Lower lobe of right lung (tissue), 2 donors: ENCODE measurements at places on chromosomes 6 and 20. TPM values are rescaled to one million over a fixed set of nuclear protein-coding genes. Genes with fewer than 3 reads are reported as not detected.

The SLC17A2 gene
- not detected for total RNA-seq

The LTA gene
- not detected for total RNA-seq

The HLA-DQB1 gene
- total RNA-seq, result 132 TPM

The MAFB gene
- 63.3 TPM for total RNA-seq

The RHAG gene
- not detected for total RNA-seq

The TREML1 gene
- 2.0 TPM for total RNA-seq

The ADTRP gene
- 42.5 TPM for total RNA-seq

The YTHDF1 gene
- total RNA-seq, result 33.4 TPM

The VSTM2L gene
- 14.1 TPM for total RNA-seq

The CRISP3 gene
- 2.5 TPM for total RNA-seq

The C6orf163 gene
- 4.2 TPM for total RNA-seq

The KIF6 gene
- total RNA-seq, result 2.5 TPM

The CST4 gene
- not detected for total RNA-seq

The SSTR4 gene
- total RNA-seq, result 0.35 TPM

The MICAL1 gene
- 79.4 TPM for total RNA-seq

The MLN gene
- total RNA-seq, result not detected

The SALL4 gene
- total RNA-seq, result 0.09 TPM

The ADAM33 gene
- total RNA-seq, result 11.7 TPM

The CDH26 gene
- 8.4 TPM for total RNA-seq

The EYA2 gene
- total RNA-seq, result 3.5 TPM

The GRM1 gene
- total RNA-seq, result 0.09 TPM

The SLC22A23 gene
- 27.8 TPM for total RNA-seq

The MEI4 gene
- not detected for total RNA-seq

The IPCEF1 gene
- total RNA-seq, result 7.9 TPM

The FAM162B gene
- 14.9 TPM for total RNA-seq

The TBXT gene
- total RNA-seq, result not detected

The TNNC2 gene
- total RNA-seq, result not detected

The GSTA1 gene
- 22.2 TPM for total RNA-seq

The PRSS16 gene
- 13.4 TPM for total RNA-seq

The SAMD5 gene
- total RNA-seq, result 8.7 TPM

The SRC gene
- 72.7 TPM for total RNA-seq

The PRDM13 gene
- not detected for total RNA-seq

The DYNLT2 gene
- total RNA-seq, result 1.6 TPM

The KIAA1586 gene
- 10.2 TPM for total RNA-seq

The TMEM244 gene
- not detected for total RNA-seq

The CCR6 gene
- 0.83 TPM for total RNA-seq

The MOG gene
- not detected for total RNA-seq

The FKBP5 gene
- 128 TPM for total RNA-seq

The ARFGAP1 gene
- total RNA-seq, result 66.2 TPM

The HLA-E gene
- total RNA-seq, result 1,079 TPM

The OR12D3 gene
- total RNA-seq, result not detected

The ASF1A gene
- 25.9 TPM for total RNA-seq

The BPIFB4 gene
- total RNA-seq, result not detected
